Neural progenitor cell (in vitro differentiated cells): ENCODE measurements at places on chromosomes 6 and 20. TPM values are rescaled to one million over a fixed set of nuclear protein-coding genes. Genes with fewer than 3 reads are reported as not detected.
A peak's percentile ranks its signal among the peaks of the same experiment; 100 is the strongest.

- no peak for DNase-seq
Observed at GRCh38 chr6:106684011-106684410, 54.6 kb downstream of the QRSL1 start.

DNA sequence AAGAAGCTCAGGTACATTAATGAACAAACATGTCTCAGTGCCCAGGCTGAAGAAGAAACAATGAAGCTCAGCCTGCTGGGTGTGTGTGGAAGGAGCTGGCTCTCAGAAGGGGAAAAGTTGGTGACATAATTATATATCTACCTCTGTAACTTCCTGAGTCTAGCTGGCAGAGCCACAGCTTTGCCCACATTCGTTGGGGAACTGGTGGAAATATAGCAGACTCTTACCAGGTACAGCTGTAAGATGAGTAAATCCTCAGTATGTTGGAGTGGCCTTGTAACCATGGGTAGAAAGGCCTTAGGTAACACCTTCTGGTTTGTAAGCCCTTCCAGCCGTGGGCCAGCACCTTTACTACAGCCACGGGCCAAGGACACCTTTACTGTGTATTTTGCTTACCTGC is 29.9 kb upstream of the PNRC1 start:
- no peak for DNase-seq

DNA sequence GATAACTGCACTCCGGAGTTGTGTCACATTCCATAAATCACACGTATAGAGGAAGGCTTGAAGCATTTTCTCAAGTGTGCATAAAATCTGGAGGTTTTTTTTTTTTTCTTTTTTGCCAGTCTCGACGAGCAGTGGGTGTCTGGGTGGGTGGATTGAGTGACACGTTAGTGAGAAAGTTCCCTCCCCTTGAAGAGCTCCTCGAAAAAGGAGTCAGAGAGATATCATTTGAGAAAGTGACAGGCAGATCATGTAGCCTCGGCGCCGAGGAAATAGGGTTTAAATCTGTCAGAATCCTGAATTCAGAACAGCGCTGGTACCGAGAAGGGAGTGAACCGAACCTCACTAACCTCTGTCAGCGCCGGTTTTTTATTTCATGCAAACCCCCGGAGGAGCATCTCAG is 269.5 kb upstream of the ARID1B start:
- no peak for DNase-seq

DNA sequence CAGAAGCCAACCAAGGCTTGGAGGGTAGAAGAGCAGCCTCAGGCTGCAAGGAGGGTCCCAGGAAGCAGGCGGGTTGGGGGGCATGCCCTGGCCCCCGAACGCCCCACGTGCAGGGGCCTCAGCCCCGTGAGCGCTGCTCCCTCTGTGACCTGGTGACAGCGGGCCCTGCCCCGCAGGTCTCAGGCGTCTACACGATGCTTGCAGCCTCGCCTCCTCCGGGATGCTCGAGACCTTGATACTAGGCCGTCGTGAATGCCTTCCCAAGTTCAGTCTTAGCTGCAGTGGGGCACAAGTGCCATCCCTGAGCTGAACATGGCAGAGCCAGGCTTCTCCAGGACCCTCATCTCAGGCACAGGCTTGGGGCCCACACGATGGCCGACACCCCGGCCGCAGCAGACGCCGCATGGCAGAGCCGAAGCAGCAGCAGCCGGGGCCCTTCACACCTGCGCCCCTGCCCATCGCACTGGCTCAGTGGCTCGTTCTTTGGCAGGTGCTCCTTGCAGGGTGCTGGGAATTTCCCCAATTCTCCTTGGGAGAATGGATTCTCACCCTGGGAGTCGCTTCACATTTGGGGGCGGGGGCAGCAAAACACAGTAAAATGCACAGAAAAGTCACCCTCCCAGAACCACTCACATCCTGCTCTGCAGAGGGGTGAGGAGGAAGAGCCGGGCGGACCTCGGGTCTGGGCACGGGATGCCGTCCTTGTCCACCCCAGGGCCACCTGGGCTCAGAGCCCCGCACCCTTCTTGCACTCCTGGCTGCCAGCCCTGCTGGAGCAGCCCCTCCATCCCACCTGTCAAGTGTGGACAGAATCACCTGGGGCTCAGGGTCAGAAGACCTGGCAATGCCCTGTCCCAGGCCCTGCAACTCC is 161.8 kb downstream of the DLL1 start:
- DNase-seq = no peak

DNA sequence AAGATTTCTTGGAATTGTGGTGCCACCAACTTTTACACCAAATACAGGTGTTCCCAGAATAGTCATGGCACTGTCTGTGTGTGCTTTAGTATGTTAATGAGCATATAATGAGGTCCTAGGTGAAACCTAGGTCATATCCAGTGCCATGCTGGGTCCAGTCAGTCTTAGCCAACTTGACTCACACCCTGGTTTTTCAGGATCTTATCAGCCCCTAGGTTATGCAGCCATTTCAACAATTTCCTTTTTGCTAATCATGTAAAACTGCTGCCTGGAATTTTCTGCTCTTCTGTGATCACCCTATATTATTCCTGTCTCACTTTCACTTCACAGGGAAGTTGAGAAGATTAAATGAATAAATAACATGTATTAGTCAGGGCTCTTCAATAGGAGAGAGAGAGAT is 23.7 kb downstream of the SDHAF4 start:
- no peak for DNase-seq

DNA sequence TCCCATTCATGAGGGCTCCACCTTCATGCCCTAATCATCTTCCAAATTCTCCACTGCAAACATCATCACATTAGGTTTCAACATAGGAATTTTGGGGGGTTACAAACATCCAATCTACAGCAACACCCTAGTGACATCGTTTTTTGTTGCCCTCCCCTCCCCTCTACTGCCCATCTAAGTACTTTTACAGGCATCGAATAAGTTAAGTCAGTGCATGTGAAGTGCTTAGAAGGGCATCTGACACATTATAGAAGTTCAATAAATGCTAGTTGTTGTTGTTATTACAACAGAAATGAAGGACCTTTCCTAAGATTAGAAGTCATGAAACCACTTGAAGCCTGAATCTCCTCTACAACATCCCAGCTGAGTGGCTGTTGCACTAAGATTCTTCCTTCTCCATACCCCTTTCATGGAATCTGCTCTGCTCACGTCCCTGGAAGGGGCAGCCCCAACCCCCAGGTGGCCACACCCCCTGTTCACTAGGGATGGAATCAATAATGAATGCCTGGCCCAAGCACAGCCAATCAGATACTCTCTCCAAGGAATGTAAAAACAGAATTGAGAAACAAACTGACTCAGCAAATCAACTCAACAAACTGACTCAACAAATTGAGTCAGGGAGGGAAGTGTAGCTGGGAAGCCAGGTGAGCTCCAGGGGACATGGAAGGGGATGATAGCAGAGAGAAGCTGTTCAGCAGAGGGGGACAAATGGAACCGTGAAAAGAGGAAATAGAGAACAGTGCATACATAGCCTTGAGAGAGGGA is 3.9 kb upstream of the LRP11 start:
- peak; percentile 18 for DNase-seq

DNA sequence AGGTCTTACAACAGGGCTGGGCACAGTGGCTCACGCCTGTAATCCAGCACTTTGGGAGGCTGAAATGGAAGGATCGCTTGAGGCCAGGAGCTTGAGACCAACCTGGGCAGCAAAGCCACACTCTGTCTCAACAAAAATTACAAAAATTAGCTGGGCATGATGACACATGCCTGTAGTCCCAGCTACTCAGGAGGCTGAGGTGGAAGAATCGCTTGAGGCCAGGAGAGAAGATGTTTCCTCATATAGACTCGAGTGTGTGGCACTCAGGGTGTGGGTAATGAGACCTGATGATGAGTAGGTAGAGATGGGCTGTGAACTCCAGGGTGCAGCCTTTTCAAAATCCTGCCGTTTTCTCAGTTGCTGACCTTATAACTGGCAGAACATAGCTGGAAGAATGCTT is 125.3 kb upstream of the FOXO3 start:
- no peak for DNase-seq

- DNase-seq = peak; percentile 42
Observed at GRCh38 chr6:163460307-163460782, 45.8 kb downstream of the QKI start.

Gene PRRT1
- total RNA-seq = 0.40 TPM in 1 of 2 replicates, not detected in the other

GRCh38 chr6:56102216-56102615 is 145.2 kb downstream of the COL21A1 start:
- no peak for DNase-seq

- no peak for DNase-seq
Observed at GRCh38 chr6:136403110-136403980, 113.7 kb upstream of the BCLAF1 start.

Gene FKBP1A
- 128 and 135 TPM in 2 replicates for total RNA-seq

- DNase-seq = no peak
Observed at GRCh38 chr20:34309691-34310090, 6.5 kb upstream of the AHCY start.

Gene STMND1
- not detected in 2 replicates for total RNA-seq

DNA sequence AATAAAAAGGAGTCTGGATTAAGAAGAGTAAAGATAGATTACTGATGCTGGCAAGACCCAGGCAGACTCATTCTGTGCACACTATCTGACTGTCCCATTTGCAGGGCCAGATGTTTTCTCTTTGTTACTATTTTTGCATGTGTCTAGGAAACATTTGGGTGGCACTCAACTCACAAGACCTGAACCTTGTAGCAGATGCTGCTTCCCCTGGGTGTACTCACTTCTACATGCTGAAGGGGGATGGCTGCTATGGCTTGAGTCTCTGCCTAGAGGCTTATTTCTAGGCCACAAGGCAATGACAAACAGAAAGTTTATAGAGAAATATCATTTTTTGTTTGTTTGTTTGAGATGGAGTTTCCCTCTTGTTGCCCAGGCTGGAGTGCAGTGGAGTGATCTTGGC is 351.4 kb downstream of the FOXA2 start:
- DNase-seq = no peak

DNA sequence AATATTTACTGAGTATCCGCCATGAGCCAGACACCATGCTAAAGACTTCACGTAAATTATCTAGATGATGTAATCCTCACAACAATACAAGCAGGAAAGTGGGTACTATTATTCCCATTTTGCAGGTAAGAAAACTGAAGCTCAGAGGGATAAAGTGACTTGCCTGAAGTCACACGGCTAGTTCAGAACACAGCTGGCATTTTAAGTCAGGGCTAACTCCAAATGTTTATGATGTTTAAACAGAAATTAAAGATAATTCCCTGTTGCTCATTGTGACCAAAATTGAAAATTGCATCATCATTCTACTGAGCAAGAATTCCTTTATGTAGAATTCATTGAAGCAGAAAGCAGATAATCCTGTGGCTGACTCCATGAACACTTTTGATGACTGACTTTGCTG is 71.3 kb upstream of the STXBP5 start:
- no peak for DNase-seq

GRCh38 chr20:39097889-39098288 is 135.7 kb downstream of the DHX35 start:
- DNase-seq = no peak

GRCh38 chr20:12256806-12257205 is 339.1 kb downstream of the BTBD3 start:
- DNase-seq = no peak

Gene SYNDIG1
- 1.0 and 4.7 TPM in 2 replicates for total RNA-seq

GRCh38 chr6:45423824-45424450 is 46.2 kb upstream of the SUPT3H start:
- DNase-seq = peak; percentile 65

DNA sequence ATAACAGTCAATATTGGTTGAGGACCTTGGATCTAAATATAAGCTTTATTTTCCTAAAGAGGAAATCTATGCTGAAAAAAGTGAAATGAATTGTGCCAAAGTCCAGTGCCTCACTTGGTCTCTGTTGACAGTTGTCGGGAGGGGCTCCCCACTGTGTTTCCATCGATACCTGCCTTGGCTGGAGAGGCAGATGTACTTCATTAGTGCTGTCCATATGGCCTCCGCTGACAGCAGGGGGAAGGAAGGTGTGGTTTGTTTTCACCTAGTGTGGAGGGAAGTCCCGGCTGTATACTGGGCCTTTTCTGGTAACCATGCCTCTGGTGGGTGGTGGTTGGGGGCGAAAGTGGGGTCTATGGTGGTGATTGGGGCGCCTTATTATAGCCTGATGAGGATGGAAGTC is 42.7 kb downstream of the CD2AP start:
- DNase-seq = no peak
